Kidney capillary endothelial cell (primary cell): ENCODE measurements at places on chromosomes 4 and X.

GRCh38 chr4:7761720-7762119, 177.9 kb downstream of the AFAP1 start:
- DNase-seq: peak; percentile 40

GRCh38 chrX:115625572-115626301, 64.8 kb downstream of the PLS3 start:
- no peak for DNase-seq

DNA sequence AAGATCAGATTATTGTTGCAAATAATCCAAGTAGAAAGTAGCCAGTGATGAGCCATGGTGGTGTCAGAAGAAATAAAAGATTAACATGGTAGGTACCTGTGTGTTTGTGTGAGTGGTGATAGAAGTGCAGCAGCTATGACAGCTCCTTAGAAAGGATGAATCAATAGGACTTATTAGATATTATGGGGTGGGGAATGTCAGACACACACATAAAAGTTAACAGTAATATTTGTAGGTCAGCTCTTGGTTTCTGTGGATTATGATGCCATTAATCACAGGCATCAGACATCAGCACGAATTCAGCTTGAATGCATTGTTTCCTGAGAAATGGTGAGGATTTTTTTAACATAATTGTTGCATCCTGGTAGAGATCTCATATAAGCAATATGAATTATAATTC, 695.7 kb downstream of the CENPC start:
- DNase-seq: no peak

DNA sequence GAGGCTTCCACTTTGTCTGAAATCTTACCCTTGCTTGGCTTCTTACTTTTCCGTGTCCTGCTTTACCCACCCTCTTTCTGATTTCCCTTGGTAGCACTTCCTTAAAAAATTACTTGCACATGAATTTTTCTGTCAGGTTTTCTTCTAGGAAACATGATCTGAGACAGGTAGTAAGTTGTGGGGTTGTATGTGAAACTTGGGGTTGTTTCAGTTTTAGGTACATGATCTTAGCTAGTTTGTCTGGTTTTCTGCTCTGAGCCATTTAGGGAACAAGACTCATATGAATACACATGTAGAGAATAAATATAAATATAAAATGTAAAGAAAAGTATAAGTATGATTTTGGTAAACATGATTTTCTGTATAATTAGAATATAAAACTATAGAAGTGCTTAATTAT, 17.4 kb upstream of the ARMCX2 start:
- DNase-seq: no peak

DNA sequence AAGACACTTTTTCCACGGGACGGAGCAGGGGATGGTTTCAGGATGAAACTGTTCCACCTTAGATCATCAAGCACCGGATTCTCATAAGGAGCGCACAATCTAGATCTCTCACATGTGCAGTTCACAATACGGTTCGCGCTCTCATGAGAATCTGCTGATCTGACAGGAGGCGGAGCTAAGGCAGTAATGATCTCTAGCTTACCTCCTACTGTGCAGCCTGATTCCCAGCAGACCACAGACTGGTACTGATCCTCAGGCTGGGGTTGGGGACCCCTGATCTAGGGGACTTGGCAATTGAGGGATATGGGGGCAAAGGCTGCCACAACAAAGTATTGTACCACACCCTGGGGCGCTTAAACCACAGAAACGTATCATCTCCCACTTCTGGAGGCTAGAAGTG, 25.7 kb downstream of the ZNF185 start:
- DNase-seq: no peak

- DNase-seq: no peak
Measured at GRCh38 chr4:78099058-78099457, 41.9 kb downstream of the FRAS1 start.

DNA sequence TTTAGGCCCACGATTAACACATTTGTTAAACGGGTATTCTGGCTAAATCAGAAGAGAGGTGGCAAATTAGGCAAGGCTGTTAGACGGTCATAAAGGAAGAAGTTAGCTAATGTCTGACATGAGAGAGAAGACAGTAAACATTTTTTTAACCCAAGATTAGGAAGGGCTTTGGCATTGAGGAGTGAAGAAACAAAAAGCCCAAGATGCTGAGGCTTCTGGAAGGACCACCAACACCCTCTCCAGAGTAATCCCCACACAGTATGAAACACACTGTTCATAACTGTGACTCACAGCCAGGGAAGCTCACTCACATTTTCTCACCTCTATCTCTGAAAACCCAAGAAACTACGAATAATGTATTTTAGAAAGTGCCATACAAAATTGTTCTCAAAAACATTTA, 127.6 kb downstream of the AMELX start:
- DNase-seq: no peak

DNA sequence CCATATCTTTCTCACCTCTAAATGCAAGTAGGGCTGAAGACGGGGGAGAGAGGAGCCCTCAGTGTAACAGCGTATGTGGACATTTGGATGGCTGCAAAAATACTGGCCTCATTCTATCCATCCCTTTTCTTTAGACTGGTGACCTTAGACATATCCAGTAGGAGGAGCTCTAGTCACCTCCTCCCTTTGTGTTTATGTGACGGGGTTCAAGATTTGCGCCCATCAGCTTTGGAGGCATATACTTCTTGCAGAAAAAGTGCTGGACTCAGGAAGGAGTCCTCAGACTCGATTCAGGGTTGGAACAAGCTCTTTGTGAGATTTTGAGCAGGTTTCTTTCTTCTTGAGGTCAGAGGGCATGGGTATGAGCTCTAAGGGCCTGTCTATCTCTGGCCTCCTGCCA, 86.2 kb downstream of the MAMLD1 start:
- DNase-seq: no peak

DNA sequence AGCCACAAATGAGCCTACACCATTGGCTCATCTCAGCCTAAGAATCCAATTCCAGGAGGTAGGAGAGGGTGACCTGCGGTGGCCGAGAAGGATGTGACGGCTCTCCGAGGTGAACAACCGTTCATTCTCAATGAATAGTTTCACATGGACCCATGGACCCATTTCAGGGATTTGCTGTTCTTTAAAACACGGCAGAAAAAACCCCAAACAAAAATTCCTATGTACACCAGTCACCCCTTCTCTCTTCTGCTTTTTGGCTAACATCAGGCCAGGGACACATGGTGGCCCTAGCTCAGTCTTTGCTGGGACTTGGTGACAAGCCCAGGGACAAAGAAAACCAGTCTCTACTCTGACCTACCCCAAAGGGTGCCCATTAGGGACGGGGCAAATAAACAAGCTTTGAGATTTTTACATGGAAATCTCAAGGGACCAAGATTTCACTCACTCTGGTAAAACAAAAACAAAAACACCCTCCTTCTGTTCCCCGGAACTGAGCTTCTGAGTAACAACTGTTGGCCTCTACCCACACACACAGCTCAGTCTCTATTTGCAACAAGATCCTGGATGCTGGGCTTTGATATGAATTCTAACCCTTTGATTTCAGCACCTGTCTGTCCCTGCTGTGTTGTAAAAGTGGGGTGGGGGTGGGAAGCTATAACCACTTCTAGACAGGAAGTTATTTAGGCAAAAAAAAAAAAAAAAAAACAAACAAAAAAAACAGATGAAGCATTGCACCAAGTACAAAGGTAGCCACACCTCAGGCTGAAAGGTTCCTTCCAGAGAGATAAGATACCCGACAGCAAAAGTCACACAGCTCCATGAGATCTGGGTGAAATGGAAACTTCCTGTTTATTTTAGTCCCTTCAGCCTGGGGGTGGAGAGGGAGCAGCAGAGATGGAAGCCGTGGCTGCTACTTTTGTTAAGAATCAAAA, 49.0 kb downstream of the DDX3X start:
- no peak for DNase-seq

GRCh38 chr4:111807576-111807975, 337.7 kb upstream of the FAM241A start:
- no peak for DNase-seq

DNA sequence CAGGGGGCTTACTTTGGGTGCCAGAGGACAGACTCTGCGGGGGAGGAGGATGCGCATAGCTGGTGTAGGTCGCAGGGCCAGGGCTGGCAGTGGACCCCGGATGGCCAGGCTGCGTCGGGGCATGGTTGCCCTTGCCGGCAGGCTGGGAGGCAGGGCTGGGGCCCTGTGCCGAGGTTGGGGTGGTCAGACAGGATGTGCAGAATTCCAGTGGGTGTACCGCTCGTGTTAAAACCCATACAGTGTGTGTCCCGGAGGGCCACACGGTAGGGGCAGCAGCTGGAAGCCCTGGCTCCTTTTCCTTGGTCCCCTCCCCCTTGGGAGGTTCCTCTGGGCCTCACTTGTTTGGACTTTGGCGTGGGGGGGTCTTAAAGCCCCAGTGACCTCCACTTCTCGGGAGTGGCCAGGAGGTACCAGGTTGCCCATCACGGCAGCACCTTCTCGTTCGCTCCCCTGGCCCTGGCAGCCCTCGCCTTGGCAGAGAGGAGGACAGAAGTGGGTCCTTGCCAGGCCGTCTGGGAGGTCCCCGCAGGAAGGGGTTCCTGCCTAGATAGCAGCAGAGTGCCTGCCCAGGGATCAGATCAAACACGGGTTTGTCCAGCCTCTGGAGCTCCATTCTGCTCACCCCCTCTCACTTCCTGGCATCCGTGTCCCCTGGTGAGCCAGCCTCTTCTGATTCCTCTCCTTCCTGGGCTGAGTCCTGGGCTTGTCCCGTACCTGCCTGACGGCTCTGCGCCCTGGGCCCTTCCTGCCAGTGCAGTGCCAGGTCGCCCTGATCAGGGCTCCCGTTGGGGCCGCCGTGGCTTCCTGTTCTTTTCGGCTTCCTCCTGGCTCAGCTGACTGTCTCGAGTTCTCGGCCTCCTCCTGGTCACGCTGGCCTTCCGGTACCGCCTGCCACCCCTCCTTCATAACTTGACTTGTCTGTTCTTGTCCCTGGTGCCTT, 56.7 kb upstream of the HGFAC start:
- DNase-seq: peak; percentile 64

DNA sequence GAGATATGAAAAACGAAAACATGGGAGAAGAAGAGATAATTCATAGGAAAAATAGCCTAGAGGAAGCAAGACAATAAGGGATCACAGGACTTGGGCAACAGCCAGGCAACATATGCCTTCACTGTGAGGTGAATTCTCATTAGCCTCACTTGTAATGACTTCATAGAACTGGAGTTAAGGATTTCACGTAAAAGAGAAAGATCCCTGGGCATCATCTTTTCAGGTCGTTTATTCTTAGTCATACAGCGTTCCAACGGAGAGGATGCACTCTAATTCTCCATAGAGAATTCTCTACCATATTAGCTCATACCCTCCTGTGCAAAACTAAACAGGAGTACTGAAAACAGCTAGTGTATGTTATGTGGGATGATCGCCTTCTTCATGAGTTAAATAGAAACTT, 1.4 kb downstream of the PRKG2 start:
- no peak for DNase-seq

DNA sequence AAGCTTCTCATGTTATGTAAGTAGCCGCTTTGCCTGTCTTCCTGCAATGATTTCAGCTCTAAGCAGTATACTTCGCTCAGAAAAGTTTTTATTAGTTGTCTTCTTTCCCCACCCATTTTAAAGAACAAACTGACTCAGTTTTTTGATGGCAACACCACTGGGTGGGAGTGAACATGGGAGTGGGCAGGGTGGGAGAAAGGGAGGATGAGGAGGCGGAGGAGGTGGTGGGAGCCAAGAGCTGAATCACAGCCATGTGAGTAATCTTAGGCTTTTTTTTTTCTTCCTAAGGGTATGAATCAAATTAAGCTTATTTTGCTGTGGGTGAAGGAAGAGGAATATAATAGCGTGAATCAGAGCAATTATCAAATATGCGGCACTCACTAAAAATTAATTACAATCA, 574.3 kb upstream of the DIPK2B start:
- DNase-seq: no peak

- no peak for DNase-seq
Measured at GRCh38 chrX:16772460-16772859, 13.8 kb upstream of the TXLNG start.

GRCh38 chr4:165384598-165384997, 5.8 kb downstream of the CPE start:
- DNase-seq: no peak

GRCh38 chrX:142096253-142096652, 108.8 kb downstream of the MAGEC2 start:
- DNase-seq: no peak

DNA sequence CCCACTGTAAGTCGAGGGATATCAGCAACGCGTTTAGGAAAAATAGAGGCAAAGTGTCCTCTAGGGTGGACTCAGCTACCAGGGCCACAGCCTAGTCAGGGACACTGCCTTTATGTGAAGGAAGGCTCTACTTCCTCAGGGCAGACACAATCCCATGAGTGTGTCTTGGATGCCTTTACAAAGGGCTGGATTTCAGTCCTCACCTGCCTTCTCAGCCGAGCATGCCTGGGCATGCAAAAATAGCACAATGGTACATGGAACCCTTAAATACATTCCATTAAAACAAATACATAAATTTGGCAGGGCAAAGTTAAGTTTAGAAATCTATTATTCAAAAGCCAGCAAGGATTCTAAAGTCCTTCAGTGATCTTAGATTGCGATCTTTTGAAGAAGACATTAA, 51.1 kb downstream of the DMD start:
- DNase-seq: no peak

DNA sequence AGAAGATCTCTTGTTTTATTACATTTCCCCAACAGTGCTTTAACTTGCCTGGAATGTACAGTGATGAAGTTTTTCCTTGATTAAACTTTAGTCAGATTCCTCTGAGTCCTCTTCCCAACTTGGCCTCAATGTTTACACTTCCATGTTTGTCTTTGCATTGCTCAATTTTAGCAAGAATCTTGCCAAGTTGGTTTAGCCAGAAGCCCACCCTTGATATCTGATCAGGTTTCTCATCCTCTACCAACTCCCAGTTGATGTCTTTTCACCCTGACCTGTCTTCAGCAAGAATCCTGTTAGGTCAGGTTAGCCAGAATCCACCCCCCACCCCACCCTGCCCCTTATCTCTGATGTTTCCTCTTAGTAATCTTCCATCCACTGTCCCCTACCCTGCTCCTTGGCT, 120.9 kb downstream of the MBNL3 start:
- no peak for DNase-seq

DNA sequence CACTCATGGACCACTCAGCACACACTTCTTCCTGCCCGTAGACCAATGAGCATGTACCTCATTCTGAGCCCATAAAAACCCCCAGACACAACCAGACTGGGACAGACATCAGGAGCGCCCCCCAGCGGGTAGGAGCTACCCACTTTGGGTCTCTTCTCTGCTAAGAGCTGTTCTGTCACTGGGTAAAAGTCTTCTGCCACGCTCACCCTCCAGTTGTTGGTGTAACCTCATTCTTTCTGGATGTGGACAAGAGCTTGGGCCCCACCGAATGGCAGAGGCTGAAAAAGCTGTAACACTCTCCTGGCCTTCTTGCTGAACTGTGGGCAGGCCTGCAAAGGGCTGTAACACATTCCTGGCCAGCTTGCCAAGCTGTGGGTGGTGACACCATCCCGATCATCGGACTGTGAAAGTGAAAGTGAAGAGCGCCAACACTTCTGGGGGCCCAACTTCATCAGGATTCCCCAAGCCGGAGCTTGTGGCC, 137.6 kb downstream of the TECRL start:
- DNase-seq: no peak
